ENCODE measurements at places on chromosomes 2 and 18. TPM values are rescaled to one million over a fixed set of nuclear protein-coding genes. Genes with fewer than 3 reads are reported as not detected.

HOXD3 gene
- total RNA-seq: 1.0 TPM

GAD1 gene
- total RNA-seq: 9.9 TPM

GPBAR1 gene
- total RNA-seq: not detected

MAPK4 gene
- 0.07 TPM for total RNA-seq

CFLAR gene
- total RNA-seq: 57.2 TPM

DNA sequence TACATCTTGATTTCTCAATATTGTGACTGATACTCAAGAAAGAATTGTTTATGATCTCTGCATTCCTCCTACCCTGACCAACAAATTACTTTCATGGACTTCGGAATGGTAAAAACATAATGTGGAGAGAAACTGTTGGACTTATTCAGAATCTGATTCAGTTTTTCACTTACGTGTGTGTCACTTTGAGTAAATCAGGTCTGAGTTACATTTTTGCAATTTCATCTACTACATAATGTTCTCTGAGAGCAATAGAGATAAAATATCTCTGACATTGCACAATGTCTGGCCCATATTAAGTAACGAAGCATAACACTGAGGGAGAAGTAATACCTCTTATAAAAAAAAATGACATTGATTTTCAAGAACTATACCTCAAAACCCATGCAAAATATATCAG is 1337.9 kb upstream of the CHAC2 start:
- DNase-seq: no peak

DNA sequence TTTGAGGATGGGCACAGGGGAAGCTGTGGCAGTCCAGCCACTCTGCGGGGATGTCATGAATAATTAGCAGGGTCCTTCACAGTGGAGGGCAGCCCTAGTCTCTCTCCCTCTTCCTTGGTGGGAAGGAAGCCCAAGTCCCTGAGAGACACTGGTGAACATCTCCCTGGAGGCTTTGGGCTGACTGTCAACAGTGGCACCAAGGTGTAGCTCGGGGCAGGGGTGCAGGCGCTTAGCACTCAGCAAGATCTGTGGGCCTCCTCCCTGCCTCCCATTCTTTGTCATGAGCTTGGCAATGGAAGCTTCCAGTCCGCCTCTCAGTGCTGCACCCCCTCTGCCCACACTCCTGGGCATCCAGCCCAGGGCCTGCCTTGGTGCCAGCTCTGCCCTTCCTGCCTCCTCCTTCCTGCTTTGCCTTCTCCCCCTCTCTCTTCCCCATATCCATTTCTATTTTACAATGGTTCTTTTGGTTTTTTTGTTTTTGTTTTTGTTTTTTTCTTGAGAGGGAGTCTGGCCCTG is 59.4 kb downstream of the STEAP3 start:
- DNase-seq: peak; percentile 30

DNA sequence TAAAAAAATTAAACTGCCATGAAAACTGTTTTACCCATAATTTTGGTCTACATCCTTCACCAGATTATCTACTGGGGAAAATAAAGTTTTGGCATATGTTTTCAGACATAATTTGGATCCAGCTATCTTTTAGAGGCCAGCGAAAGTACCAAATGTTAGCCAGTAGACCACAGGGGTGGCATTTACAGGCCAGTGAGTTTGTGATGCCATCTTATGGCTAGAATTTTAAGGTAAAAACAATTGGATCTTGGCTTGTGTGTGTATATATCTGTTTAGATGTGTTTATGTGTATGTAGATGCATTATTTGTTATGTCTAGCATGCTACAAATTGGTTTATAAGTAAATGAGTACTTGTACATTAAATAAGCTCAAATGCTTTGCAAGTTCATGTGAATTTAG is 322.6 kb downstream of the ASXL3 start:
- DNase-seq: no peak

GRCh38 chr18:57542812-57543427 is 43.6 kb downstream of the FECH start:
- no peak for DNase-seq

GRCh38 chr2:207670887-207671286 is 40.6 kb upstream of the CCNYL1 start:
- DNase-seq: no peak

GRCh38 chr18:13488281-13488929 is 238.0 kb downstream of the FAM210A start:
- DNase-seq: no peak

GRCh38 chr2:111072220-111072871 is 48.4 kb upstream of the BCL2L11 start:
- peak; percentile 89 for DNase-seq

- DNase-seq: no peak
Measured at GRCh38 chr2:37904993-37905392, 20.1 kb upstream of the RMDN2 start.

All from A172 (cell line).